LNCaP clone FGC (cell line): ENCODE measurements at places on chromosomes 2 and 18.

DNA sequence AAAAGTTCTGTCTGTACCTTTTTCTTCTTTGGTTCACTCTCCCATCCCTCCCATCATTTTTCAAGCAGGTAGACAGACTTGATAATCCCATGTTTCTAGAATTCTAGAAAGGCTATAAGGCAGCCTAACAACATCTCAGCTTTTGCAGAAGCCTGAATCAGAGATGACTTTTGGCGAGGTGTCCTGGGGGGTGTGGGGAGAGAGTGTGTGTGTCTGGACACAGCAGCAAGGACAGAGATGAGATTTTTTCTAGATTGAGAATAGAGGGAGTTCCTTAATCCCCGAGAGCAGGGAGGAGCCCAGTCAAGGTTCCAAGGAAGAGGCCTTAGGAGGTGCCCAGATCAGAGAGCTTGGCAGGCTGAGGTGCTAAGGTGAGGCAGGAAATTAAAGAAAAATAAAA, 22.0 kb upstream of the LAPTM4A start:
- no peak for DNase-seq

GRCh38 chr2:206935991-206936842, 3.1 kb upstream of the CPO start:
- DNase-seq: no peak

GRCh38 chr2:179059026-179059700, 9.2 kb upstream of the CCDC141 start:
- DNase-seq: no peak

DNA sequence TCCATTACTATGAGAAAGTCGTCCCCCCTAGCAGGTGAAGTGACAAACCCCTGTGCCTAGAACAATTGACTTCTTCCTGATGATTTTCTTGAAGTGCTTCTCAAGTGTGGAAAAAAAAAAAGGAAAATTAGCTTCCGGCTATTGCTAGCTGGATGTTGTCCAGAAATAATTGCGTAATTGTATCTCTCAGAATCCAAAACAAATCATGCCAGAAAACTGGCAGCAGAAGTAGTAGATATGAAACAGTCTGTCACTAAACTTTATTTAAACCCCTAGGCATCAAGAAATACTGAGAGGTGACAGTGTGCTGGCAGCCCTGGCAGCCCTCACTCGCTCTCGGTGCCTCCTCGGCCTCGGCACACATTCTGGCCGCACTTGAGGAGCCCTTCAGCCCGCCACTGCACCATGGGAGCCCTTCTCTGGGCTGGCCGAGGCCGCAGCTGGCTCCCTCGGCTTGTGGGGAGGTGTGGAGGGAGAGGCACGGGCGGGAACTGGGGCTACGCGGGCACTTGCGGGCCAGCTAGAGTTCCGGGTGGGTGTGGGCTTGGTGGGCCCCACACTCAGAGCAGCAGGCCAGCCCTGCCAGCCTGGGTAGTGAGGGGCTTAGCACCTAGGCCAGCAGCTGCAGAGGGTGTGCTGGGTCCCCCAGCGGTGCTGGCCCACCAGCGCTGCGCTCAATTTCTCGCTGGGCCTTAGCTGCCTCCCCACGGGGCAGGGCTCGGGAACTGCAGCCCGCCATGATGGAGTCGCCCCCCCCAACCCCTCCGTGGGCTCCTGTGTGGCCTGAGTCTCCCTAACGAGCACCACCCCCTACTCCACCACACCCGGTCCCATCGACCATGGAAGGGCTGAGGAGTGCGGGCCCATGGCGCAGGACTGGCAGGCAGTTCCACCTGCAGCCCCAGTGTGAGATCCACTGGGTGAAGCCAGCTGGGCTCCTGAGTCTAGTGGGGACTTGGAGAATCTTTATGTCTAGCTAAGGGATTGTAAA, 80.5 kb upstream of the ABCA12 start:
- DNase-seq: no peak

GRCh38 chr2:102107741-102108070, 34.8 kb upstream of the IL1R1 start:
- DNase-seq: no peak

- DNase-seq: peak; percentile 13
Observed at GRCh38 chr2:123993728-123994323, 31.3 kb upstream of the CNTNAP5 start.

DNA sequence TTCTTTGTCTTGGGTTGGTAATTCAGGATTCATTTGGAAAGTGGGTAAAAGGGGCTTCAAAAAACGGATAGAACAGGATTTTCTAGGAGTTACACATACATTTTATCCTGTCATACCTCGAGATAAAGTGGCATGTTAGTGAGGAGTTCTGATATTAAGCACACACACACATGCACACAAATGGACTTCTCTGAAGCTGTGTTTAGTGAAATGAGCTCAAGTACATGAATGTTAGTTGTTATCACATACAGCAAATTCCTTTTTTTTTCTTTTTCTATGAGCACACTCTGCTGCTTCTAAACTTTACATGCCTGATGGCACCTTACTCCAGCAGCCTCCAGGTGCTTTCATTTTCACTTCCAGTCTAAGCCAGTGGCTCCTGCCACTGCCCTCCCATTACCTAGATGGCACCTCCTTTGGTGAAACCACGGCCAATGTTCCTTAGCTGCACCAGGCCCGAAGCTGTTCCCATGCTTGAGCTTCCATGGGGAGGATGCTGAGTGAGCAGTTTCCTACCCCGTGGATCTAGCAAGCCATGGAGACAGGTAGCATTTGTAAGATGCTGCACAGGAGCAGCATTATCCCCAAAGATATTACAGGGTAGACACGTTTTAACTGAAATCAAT, 49.7 kb downstream of the STAT1 start:
- no peak for DNase-seq

DNA sequence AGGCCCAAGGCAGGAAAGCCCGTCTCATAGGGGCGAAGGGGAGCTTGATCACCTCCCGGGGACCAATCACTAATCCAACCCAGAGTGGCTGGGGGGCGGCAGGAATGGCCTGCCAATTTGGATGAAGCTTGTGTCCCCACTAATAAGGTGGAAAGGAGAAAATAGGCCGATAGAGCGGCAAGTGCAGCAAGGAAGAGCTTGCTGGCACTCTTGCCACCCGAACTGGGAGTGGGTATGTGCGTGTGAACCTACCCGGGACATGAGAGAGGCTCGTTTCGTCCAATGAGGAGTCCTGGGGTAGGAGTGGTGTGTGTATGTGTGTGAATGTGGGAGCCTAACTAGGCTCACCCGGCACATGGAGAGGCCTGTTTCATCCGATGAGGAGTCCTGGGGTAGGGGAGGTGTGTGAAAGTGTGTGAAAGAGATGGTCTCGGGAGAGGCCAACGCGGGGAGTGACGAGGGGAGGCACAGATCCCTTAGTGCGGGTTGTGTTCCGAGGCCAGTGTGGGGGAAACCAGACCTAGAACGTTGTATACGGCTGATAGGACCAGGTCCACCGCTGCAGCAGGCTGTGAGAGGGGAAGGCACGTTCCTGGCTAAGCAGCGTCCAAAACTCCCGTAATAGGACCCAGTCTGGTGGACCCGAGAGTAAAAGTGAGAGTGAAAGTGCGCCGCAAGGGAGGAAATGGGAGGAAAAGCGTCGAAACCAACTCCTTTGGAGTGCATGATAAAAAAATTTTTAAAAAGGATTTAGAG, 47.1 kb upstream of the SELENOI start:
- DNase-seq: no peak

DNA sequence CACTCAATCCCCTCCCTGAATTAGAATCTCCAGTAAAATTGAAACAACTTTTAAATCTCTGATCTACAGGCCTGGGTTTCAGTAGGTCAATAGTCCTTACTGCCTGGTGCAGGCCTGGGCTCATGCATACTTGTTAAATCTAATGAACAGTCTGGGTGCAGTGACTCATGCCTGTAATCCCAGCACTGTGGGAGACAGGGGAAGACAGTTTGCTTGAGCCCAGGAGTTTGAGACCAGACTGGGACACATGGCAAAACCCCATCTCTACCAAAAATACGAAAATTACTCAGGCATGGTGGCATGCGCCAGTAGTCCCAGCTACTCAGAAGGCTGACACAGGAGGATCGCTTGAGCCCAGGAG, 94.7 kb upstream of the SP3 start:
- no peak for DNase-seq

- peak; percentile 71 for DNase-seq
Observed at GRCh38 chr18:42274488-42275137, 319.6 kb downstream of the PIK3C3 start.

DNA sequence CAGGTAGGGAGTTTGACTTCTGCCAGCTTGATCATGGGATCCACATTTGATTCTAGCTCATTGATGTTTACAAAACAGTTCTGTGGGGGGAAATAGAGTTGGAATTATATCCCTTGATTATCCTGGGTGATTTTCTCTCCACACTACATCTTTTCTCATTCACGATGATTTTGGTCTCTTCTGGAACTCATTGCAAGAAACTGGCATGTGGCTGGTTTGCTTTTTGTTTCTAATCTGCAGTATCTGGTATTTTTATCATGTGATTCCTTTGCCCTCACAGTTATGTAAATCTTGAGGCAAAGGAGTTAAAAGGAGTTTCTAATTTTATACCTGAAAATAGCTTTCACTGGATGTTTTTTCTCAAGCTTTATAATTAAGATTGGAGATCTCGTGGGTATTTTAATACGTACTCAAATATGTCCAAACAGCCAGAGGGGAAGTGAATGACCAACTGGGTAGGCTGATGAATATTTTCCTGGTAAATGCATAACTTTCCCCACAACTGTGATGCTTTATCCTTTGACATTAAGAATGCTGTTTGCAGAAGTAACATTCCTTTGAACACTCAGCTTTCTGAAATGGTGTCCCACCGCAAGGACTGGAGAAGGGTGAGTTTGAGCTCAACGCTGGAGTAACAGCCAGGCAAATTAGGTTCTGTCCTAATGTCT, 502.9 kb upstream of the ZEB2 start:
- DNase-seq: no peak

- no peak for DNase-seq
Observed at GRCh38 chr2:196145256-196145655, 26.1 kb downstream of the STK17B start.

- DNase-seq: no peak
Observed at GRCh38 chr2:128103407-128103806, 12.4 kb downstream of the UGGT1 start.

- DNase-seq: no peak
Observed at GRCh38 chr2:66568650-66569300, 133.8 kb downstream of the MEIS1 start.

DNA sequence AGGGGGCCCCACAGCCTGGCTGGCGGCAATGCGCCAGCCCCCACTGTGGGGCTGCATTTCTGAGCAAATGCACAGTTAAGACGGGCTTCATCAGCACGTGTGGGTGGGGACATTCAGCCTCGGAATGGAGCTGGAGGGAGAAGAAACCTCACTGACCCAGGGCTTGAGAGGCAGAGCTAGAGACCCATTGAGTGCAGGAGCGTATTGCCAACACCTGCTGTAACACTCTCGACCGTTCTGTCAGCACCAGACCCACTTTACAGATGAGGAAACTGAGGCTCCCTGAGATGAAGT, 200.9 kb upstream of the RAB6C start:
- no peak for DNase-seq

GRCh38 chr2:84646514-84646913, 130.2 kb downstream of the DNAH6 start:
- no peak for DNase-seq

DNA sequence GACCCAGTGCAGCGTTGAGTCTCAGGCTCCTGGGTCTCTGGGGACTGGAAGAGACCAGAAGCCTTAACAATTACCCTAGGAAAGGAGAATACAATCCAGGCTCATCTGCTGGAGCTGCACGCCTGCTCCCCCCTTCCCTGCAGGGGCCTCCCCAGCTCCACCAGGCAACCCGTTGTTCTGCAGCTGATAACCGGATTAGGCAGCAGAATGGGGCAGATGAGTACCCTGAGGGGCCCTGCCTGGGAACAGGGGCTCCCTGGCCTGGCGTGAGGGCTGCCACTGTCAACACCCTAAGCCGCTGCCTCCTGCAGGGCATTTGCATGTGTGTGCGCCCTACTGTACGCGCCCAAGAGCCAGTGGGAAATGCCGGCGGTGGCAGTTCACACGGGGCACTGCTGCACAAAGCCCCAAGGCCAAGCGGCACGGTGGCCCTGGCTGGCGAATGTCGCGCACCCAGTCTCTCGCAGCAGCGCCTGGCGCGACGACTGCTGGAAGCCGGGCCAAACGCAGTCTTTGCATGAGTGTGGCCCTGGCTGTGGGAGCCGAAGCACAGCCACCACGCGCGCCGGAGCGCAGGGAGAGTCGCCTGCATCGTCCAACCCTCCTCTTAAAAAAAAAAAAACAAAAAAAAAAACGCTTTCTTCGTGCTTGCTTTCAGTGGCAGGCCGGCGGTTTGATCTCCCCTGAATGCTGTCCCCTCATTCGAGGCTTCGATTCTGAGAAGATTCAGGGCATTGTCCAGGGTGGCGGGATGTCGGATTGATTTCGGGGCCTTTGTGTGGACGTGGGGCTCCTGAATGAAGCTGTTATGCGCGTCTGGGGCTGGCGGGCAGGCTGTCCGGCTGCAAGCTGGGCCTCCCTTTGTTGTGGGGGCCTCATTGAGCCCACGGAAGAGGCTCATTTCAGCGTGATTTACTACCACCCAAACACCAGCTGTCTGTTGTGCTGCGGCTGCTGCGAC, 63.8 kb downstream of the SETBP1 start:
- no peak for DNase-seq

- DNase-seq: no peak
Observed at GRCh38 chr2:74316627-74317295, 26.5 kb downstream of the SLC4A5 start.

GRCh38 chr18:7779211-7779610, 212.1 kb downstream of the PTPRM start:
- no peak for DNase-seq

DNA sequence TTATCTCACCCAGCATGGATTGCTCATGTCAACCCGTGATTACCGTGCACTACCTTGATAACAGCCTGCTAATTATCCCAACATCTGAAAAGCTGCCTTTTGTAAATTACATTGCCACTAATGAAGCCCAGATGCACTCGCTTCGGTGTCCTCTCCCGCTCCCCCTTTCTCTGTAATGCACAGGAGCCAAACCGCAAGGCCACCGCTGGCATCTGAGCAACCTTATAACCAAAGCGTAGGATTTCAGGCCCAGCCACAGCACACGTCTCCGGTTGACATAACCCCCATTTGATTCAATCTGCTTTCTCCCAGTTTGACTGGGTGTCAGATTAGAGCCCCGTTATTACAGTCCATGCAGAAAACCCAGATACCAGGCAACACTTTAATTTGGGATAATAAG, 341.2 kb downstream of the ALK start:
- no peak for DNase-seq

GRCh38 chr2:84640411-84640810, 124.1 kb downstream of the DNAH6 start:
- no peak for DNase-seq
